T-cell (primary cell): ENCODE measurements at places on chromosomes 7 and 10.

DNA sequence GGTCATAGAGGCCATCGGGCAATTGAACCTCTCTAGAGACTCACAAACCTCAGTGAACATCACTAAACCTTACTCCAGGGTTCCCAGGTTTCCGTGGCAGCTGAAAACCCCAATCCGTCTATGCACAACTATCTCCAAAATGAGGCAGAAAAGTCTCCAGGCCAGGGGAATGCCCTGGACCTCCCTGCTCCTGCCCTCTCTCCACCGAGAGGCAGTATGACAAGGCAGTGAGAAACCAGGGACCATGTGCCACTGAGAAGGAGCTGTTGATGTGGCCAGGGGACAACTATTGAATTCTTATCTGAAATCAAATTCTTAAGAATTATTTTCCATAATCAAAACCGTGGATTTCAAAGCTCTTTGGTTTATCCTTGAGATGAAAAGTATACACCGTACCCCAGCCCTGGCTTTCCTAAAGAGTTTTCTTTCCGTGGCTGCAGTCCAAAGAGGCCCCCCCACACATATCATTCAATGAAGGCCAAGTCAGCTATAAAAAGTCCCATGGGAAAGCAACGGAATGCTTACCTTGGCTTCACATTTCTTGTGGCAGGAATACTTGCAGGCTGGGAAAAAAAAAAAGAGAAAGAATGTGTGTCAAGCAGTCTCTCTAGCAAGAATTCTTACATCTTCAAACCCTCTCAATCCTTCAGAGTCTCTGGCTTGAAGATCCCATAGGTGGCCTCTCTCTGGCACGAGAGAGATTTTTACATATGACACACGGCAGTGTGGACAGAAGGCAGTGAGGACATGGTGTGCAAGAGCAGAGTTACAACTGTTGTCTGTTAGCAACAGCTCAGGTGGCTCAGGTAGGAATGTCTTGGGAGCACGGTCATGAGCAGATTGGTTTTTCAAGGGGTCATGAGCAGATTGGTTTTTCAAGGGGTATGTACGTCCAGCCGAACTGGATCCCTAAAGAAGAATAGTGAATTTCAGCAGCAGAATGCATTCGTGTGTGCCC, 75.2 kb downstream of the TNS3 start:
- DNase-seq, result no peak

- no peak for DNase-seq
These were observed 21.6 kb downstream of the TES start for GRCh38 chr7:116231949-116232348.

DNA sequence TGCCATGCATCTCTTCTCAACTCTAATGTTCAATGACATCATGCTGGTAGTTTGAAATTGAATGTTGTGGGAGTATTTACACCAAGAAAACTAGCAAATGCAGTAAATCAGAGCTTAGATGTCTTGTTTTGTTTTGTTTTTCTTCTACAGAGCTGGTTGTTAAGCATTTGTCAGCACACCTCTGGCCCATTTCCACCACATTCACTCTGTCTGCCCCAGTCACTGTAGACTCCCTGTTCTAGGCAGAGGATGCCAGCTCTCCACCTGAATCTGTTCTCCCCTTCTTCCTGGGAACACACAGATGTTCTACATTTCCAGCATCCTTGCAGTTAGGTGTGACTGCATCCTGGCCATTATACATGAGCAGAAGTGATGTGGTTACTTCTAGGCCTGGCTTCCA, 4.1 kb upstream of the ARHGAP22 start:
- no peak for DNase-seq

DNA sequence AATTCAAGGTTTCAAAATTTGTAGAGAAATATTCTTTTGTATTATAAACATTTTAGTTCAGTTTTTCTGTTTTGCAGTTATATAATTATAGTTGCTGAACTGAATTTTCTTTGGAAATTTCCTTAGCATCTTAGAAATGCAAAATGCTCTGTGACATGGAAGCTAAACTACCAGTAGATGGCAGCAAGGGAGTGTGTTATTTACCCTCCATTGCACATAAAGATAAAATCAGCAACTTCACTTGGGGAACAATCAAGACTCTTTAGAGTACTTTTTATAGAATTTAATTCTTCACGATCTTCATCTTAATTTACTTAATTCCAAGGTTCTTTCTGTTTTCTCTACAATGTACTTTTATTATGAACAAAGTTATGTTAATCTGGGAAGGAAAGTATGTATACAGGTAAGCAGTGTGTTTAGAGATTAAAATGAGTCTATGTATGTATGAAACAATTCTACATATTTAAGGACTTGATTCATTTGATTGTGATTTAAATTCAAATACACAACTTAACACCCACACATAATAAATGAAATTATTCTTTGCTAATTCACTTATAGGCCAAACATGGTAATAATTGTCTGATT, 404.2 kb downstream of the THSD7A start:
- no peak for DNase-seq

DNA sequence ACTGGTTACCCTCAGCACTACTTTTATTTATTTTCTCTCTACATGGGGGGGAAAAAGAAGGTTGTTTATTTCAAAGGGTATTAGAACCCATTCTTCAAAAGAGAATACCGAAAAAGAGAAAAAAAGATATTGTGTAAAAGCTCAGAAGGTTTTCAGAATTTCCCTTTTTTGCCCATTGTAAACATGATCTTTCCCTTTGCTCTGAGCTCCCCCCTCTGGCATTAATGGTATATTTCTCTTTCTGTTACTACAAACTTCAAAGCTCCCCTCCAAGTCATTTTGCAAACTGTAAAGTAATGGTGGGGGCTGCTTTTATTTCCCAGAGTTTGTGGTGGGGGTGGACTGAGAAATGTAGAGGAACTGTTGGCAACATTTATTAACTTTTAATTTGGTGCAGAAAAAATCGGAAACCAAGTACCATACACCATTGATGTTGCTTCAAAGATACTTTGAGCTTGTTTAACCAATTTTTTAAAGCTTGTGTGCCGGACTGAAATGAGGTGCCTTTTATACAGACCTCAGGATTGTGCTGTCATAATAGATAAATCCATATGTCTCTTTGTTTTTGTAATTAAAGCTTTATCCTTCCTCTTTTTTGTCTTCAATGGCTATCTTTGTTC, 181.5 kb downstream of the EXOC4 start:
- no peak for DNase-seq

- DNase-seq, result no peak
These were observed 151.9 kb downstream of the ZMYND11 start for GRCh38 chr10:287026-287709.
